NCI-H1436 (cell line): ENCODE measurements at places on chromosomes 3 and 15.

DNA sequence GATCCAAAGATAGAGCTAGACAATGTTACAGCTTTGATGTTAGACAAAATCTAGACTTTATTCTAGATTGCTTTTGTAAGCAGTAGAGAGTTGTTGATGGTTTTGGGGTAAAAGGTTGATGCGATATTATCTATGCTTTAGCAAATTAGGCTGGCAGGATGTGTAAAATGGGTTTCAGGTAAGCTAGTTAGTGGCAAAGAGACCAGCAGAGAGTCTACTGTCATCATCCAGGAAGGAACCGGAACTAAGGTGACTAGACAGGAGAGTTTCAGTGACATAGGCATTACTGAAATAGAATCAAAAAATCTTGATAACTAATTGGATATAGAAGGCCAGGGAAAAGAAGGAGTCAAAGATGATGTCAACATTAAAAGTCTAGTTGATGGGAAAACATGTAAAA, 11.1 kb downstream of the OR5K2 start:
- DNase-seq, result no peak

DNA sequence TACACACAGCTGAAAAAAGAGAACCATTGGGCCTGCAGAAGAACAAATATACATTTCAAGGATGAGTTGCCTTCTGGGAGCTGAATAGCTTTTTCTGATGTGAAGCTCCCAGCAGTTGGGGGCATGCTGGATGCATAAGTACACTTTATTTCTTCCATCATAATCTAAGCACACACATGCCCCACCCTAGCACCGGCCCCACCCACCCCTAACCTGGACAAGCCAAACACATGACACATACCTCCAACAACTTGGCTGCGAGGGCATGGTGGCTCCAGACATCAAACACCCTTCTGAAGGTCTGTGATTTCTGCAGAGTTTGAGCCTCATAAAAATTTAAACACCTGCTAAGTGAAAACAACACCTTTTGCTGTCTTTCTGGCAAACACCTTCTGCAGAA, 307.2 kb upstream of the TRIM42 start:
- no peak for DNase-seq

- DNase-seq, result no peak
Measured at GRCh38 chr3:150528354-150528797, 17.9 kb downstream of the SERP1 start.

DNA sequence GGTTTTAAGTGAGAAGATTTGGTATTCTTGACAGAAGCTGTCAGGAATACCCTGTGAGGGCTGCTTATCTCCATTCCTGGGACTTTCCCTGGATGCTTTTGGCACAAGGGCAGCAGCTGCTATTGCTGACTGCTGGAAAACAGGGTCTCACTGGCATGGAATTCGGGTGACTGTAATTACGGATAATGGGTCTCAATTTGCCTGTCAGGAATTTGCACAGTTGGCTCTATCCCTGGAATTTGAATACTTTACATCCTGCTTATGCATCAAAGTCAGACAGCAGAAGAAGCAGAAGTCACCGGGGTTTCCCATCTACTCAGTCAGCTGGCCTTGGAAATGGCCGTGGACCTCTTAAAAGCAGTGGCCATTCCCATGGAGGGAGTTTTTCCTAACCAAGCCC, 25.9 kb upstream of the AKAP13 start:
- no peak for DNase-seq

DNA sequence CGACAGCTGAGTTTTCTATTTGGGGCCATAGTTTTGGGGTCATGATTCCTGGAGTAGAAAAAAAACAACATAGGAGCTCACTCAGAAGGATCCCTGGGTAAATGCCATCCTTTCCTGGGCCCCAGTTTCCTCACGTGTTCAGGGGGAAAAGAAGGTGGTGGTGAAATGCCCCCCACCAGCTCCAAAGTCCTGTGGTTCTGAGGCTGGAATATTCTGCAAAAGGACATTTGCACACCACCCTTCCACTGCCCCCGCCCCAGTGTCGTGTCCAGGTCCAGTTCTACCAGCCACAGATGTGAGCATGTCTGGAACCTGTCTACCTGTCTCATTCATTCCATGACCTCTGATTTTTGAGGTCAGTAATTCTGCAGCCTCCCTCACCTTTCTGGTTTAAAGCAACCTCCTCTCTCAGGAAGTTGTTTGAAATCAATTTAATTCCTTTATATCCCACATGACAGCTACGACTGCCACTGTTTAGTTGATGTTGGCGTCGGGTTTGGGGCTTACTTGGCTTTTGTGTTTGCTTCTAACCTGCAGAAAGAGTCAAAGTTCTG, 82.1 kb downstream of the SMAD3 start:
- DNase-seq, result no peak

DNA sequence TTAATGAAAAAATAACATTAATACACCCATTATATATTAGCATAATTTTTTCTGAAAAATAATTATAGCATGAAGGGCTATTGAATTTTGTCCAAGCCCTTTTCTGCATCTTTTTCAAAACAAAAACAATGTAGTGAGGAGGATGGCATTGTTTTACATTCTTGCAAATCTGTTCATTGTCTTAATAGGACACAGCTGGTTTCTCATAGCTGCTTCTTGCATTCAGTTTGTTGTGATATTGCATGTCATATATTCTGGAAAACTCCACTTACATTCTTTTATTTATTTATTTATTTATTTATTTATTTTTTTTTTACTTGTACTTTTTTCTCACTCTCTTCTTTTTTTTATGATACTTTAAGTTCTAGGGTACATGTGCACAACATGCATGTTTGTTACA, 107.4 kb downstream of the NR1D2 start:
- no peak for DNase-seq

DNA sequence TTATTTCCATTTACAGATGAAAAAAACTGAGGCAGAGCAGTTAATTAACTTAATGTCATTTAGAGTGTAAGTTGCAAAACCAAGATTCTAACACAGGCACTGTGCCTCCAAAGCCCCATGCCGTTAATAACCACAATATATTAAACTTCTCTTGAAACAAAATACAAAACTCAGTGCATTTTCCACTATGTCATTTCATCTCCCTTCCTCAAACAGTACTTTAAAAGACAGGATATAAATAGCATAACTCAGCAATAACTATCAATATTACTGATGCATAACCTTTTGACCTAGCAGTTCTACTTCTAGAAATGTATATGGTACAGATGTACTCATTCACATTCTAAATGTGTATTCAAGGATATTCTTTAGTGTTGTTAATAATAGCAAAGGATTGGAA, 5.1 kb upstream of the TASOR start:
- DNase-seq, result no peak

DNA sequence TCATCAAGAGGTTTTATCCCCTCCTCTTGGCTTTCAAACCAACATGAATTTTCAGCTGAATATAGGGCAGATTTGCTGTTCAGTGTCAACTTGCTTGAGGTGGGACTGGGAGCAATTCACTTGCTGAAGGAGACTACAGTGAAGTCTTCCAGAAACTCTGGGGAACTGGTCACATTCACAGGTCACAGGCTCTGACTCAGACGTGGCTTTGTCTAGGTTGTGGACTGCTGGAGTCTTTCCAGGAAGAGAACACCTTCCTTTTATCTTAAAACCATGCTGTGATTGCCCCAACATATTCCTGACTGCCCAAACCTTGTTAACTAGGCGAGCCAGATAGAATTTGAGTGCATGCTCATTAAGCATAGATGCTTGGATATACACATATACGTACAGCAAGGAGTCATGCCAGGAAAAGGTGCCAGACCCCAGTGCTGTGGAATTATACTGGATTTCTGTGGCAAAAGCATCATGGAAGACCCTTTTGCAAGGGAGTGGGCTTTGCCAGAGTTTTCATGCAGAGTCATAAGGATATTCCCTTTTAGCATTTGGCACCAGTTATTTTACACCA, 399.1 kb upstream of the TBL1XR1 start:
- no peak for DNase-seq

GRCh38 chr3:153029350-153029749, 132.7 kb upstream of the RAP2B start:
- DNase-seq, result no peak

- DNase-seq, result no peak
Measured at GRCh38 chr3:119149484-119149883, 3.5 kb downstream of the TEX55 start.

DNA sequence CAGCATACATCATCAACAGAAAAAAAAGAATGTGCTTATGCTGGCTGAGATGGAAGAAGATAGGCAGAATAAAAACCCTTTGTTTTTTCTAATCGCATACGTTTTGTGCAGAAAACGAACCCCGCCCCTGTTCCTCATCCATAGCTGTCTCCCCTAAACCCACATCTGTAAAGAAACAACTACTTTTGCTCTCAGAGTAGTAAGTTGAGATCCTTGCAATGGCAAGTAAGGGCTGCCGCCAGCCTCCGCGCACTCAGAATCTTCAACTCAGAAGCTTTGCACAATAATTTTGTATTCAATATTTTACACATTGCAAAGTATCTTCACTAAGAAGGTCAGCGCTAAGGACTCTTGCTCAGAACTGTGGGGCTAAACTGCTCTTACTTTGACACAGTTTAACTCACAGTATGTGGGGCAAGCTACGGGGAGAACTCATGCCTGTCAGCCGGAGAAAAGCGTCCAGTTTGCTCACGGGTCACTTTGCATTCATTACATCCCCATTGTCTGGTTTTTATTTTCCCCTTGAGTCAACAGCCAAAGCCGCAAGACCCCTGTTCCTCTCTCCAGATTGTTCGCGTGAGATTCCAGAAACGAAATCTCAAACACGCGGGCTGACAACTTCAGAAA, 1.0 kb downstream of the LYSMD4 start:
- DNase-seq, result no peak

GRCh38 chr3:78900426-78900825, 867.4 kb downstream of the ROBO1 start:
- DNase-seq, result no peak

DNA sequence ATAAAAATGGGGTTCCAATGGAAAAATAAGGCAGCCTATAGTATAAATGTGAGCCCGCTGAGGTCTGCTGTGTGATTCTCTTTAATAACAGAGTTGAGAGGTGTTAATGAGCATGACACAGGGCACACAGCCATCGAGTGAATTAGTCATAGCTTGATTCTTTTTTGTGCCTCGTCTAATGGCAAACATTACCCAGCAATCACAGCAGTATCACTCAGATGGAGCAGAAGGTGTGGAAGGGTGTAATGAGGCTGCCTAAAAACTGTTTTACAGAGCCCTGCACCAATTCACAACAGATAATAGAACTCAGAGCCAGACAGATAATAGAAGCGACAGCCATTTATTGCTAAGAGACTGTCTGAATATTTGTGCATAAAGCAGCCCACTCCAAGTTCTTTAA, 178.6 kb upstream of the TPRG1 start:
- peak; percentile 40 for DNase-seq

DNA sequence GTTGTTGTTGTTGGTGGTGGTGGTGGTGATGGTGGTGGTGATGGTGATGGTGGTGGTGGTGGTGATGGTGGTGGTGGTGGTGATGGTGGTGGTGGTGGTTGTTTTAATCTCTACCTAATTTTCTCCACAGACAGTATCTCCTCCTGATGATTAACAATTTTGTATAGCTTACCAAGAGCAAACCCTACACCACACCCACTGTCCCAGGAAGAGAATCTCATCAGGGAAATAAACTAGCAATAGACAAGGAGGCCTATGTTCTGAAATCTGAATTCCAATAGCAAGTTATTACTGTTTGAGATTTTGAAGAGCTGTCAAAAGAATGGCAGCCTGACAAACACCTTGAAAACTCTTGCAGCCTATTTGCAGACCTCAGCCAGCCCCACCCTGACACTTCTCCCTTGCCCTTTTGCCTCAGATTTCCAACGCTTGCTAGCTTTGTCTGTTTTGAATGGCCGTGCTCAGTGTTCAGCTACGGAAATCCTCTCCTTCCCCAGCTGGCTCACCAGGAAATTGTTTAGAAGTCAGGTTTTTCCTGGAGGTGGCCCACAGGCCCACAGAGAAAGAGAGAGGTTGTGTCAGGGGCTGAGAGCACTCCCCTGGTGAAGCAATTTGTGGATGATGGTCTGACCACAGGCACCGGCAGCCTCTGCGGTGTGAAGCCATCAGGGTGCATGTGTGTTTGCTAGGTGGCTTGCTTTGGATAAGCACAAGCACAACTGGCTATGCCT, 101.6 kb downstream of the MAGI1 start:
- no peak for DNase-seq

DNA sequence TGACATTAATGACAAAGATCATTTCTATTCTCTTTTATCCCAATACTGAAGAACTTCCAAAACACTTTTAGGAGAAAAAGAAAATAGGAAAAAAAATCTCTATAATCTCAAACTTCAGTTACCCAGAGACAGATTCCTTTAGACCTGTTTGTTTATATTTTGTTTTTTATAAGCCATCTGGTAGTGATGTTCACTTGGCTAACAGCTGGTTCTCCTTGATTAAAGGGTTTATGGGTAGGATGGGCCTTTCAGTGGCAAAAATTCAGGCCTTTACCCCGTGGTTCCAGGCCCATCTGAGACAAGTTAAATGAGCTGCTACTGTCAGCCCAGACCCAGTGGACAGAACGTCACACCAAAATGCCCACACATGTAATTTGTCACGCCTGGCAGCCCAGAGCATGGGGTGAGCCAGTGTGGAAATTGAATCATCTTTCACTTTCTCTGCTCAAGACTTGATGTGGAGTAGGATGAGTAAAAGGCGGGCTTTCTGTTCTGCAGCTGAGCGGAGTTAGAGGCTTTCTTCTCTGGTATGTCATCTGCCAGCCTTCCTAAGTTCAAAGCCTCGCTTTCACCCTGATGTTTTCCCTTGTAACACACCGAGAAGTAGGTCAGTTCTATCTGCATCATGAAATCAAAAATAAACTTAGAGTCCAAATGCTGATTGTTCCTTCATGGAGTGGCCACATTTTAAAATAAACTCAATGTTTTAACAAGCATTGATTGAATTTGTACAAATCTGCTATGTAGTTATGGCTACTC, 62.5 kb upstream of the SKOR1 start:
- no peak for DNase-seq

DNA sequence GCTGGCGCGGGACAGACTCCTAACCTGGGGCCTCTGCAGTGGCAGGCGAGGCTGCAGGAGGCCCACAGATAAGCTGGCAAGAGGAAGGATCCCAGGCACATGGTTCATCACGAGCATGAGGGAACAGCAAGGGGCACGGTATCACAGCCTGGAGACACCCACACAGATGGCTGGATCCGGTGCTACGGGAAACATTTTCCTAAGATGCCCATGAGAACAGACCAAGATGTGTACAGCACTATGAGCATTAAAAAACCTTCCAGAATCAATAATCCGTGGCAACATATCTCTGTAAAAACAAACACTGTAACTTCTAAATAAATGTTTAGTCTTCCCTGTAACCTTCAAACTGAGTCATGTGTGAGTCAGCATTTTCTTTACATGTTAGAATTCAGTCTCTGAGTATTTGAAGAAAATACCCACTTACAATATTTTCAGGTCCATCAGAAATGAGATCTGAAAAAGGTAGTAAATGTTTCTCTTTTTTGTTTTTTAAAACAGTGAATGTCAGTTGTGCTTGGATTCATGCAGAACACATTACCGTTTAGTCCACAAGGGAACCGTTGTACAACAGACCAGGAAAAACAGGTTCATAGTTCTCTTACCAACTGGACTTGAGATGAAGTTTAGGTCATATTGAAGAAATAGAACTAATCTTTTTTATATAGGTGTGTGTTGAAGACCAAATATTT, 75.9 kb downstream of the BOC start:
- DNase-seq, result no peak

- no peak for DNase-seq
Measured at GRCh38 chr3:31442755-31443154, 90.0 kb upstream of the STT3B start.

- no peak for DNase-seq
Measured at GRCh38 chr15:68045289-68046265, 8.5 kb upstream of the PIAS1 start.

- no peak for DNase-seq
Measured at GRCh38 chr3:88879905-88880304, 227.5 kb upstream of the EPHA3 start.
